ENCODE measurements at places on chromosomes 3 and 15.

DNA sequence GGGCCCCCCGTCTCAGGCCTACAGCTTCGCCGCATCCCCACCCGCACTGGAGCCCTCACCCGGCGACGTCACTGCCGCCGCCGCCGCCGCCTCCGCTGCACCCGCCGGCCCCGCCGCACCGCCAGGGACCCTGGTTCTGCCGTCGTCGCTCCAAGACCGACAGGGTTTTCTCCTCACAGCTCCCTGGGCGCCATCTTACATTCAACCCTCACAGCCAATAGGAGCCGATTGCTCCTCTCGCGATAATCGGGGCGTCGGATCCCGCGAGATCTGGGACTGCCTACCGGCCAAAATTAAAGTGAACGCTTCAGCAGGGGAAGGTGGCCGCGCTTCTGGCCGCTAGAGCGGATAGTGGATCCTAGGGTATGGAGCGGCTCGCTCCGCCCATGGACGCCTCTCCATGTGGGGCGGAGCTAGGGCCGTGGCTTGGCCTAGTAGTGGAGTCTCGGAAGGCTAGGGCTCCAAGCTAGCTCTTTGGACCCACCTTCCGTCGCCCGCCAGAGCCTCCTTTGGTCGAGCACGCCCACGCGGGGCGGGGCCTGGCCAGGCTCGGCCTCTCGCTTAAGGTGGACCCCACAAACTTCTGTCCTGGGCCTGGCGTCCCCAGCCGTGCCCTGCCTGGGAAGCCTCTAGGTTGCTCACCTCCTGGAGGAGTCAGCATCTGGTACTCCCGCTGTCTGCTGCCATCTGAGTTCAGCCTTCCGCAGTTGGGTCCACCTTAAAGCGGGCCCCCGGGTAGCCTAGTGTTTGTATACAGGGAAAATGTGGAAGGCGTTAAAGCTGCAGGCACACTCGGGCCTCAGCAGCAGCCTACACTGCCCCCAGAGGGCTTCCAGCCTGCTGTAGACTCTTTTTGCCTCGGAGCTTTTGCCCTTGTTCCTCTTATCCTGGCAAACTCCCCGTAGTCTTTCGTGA, at the start of gene QRICH1:
TSS of gene QRICH1 (minus strand) at position 219 of the 915 bp plus-strand sequence. CDS start 17,054 bp downstream, outside the sequence.
- peak; percentile 77 for DNase-seq

DNA sequence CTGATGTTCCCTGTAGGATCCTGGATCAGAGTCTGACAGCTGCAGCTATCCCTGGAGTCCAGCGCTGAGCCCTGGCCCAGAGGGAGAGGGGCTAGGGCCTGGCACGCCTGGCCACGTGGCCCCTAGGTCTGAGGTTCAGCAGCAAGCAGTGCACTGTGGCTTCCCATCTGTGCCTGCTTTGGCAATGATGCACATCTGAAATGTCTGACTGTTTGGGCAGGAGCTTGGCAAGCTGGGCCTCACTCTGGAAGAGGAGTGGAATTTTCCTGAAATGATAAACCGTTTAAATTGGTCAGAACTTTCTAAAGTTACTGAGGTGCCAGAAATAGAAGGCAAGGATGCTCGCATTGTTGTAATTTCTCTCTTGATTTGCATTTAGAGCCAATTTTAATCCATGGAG, 48.8 kb upstream of the MRPS22 start:
- DNase-seq: no peak

DNA sequence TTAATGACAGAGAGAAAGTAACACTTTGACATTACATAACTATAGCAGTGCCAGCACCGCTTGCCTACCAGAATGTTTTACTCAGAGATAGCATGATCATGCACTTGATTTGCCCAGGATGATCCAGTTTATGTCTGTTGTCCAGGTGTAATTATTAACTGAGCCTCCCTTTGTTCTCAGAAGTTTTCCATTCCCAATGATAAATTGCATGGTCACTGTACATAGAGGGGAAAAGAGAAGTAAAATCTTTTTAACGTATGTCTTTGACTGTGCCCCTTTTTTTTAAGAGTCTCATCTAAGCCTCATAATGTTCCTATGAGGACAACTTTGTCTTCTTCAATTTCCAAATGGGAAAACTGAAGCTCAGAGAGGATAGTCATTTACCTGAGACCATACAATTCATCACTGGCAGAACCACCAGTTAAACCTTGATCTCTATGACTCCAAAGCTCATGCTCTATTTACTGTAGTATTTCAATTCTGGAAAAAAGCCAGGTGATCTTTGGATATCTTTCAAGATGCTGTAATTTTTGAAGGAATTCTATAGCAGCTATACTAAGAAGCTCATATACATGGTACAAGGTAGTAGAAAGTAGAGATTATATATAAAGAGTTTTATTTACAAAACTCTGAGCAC, 25.1 kb downstream of the C3orf85 start:
- DNase-seq: no peak

DNA sequence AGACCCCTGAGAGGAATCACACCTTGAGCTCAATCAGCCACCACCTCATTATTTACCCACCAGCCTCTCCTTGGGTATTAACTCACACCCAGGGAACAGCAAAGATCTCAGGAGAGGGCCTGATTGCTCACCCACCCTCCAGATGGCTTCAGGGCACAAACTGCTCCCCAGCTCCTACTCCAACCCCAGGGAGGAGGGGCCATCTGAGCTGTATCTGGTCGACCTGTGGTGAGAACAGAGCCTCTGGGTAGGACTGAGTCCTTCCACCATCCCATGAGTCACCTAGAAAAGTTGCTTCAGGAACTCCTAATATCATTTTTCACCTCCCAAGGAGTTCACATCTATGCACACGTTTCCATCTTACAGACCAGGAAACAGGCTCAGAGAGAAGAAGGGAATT, 44.8 kb upstream of the HES1 start:
- no peak for DNase-seq

GRCh38 chr15:88717382-88718031, 78.7 kb downstream of the ISG20 start:
- no peak for DNase-seq

GRCh38 chr15:31285772-31286261, 40.8 kb upstream of the KLF13 start:
- no peak for DNase-seq

GRCh38 chr3:110341047-110341446, 730.6 kb upstream of the NECTIN3 start:
- DNase-seq: no peak

- no peak for DNase-seq
These were observed 166.6 kb downstream of the ANO10 start for GRCh38 chr3:43455233-43455632.

DNA sequence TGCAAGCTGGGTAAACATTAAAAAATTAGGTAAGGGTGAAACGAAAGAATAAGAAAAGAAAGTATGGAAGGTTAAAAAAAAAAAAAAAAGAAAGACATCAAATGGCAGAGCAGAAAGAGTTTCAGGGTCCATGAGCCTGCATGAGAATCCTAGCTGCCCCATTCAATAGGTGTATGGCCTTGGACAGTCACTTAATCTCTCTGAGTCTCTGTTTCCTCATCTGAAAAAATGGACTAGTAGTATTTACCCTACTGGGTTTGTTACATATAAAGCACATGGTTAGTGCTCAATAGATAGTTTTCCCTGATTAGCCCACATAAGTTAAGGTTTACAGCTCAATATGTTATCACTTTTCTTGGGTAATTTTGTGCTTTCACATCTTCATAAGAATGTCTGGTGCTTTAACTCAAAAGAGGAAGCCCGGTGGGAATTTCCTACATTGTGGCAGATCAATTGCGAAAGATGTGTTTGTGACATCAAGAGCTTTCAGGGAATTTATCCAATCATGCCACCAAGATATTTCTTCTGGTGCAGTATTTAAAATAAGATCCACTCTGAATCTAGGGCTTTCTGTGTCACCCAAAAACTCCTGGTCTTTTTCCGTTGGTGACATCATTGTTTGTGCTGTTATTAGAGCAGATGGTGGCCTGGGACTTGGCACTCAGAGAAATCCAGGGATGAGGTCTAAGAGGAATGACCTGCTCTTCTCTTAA, 57.2 kb upstream of the UBE2E1 start:
- no peak for DNase-seq

GRCh38 chr3:75192146-75192616, 471.9 kb upstream of the FRG2C start:
- no peak for DNase-seq

GRCh38 chr3:127068111-127068810, 85.3 kb downstream of the PLXNA1 start:
- DNase-seq: no peak

GRCh38 chr3:38039101-38039898, at the start of gene DLEC1:
Gene DLEC1 (plus strand): TSS chr3:38039208. CDS start chr3:38039226, 18 bp downstream.
- DNase-seq: no peak

DNA sequence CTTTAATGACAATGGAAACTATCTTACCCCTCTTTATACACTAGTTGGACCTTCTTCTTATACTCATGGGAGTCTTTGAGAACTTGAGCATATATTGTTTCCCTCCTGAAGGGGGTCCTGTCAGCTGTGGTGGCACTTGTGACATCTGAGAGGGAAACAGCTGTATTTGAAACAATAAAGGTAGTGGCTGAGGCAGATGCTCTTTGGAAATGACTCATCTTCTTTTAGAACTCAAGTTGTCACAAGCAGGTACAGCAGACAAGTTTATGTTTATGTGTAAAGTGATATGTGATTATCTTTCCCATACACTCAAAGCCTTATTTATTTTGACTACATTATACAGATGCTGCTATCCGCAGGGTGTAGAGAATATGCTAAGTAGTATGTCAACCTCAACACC, 220.0 kb upstream of the GRM7 start:
- no peak for DNase-seq

Data from NCI-H1417 treated with DMSO at 0.1 percent for 48 hours (cell line).